Activated T-cell treated with anti-CD3 and anti-CD28 coated beads, Interleukin-2, amount 50 U/mL, for 72 hours (primary cell): ENCODE measurements at places on chromosomes 12 and 14.
A peak's percentile ranks its signal among the peaks of the same experiment; 100 is the strongest.

- H3K36me3 ChIP-seq: no peaks in the 10 kb centered on the region
- no peak for DNase-seq
- H3K27me3 ChIP-seq: no peaks in the 10 kb centered on the region
- no peak overlapping the region for H3K27ac ChIP-seq
These were observed 46.5 kb upstream of the KCNMB4 start for GRCh38 chr12:70319605-70320004.

DNA sequence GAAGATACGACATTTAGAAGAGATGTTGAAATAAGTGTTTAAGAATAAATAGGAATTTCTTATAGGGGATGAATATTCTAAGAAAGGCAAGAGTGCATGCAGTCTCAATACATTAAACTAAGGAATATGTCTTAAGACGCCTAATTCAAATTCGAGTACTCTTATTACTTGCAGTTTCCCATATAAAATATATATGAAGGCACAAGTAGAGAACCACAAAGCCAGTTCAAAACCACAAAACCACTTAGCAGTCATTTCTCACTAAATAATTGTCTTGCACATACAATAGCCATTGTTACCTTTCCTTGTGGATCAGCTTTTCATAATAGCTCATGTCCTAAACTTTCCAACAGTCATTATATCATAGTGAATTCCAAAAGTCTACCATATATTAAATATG lies 91.0 kb upstream of the MON2 start:
- no peak overlapping the region for H3K4me3 ChIP-seq
- no peaks in the 10 kb centered on the region for H3K36me3 ChIP-seq
- no peak overlapping the region for H3K27ac ChIP-seq
- H3K4me1 ChIP-seq: peaks cover 18% of the 10 kb centered on the region
- H3K27me3 ChIP-seq: no peaks in the 10 kb centered on the region

DNA sequence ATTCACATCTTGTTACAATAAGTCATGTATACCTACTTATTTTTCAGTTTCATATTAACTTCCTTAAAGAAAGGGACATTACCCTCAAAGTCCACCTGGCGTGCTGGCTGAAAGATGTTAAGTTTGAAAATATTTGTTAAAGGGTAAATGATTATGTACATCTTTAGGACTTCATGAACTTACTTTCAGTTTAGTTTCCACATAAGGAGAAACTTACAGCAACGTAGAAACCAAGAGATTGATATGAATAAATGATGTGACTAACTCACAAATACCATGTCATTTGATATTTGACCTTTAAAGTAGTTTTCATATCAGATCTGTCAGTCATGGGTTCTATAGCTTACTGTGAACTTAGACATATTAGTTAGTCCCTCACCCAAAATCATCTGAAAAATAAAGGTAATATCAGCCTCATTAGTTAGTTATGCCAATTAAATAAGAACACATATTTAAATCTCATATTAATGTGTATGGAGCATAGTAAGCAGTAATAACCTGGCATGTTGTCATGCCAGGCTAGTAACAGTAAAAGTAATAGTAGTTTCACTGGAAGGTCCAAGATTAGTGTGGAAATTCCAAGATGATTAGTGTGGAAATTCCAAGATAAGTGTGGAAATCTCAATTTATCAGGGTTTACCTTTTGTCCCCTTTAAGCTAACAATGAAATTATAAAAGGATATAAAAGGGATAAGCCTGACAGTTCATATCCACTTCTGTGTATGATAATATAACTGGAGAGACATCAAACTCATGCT lies 1.9 kb upstream of the CLEC2D start:
- H3K4me1 ChIP-seq: peaks cover 63% of the 10 kb centered on the region
- H3K27me3 ChIP-seq: no peaks in the 10 kb centered on the region
- H3K27ac ChIP-seq: peak overlapping the region; percentile 97
- peak overlapping the region; percentile 88 for H3K4me3 ChIP-seq
- DNase-seq: no peak

DNA sequence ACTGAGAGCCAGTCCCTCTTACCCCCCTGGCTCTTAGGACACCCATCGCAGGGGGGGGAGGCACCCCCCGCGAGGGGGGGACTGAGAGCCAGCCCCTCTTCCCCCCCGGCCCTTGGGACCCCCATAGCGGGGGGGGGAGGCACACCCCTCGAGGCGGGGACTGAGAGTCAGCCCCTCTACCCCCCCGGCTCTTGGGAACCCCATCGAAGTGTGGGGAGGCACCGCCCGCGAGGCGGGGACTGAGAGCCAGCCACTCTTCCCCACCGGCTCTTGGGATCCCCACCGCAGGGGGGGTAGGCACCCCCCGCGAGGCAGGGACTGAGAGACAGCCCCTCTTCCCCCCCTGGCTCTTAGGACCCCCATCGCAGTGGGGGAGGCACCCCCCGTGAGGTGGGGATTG lies 48.8 kb downstream of the DDX11 start:
- H3K4me3 ChIP-seq: no peak overlapping the region
- no peaks in the 10 kb centered on the region for H3K4me1 ChIP-seq
- no peak overlapping the region for H3K27ac ChIP-seq
- no peaks in the 10 kb centered on the region for H3K36me3 ChIP-seq

- peaks cover 24% of the 10 kb centered on the region for H3K27me3 ChIP-seq
- H3K27ac ChIP-seq: no peak overlapping the region
These were observed 33.4 kb upstream of the TXNRD1 start for GRCh38 chr12:104182144-104182543.

GRCh38 chr14:74571441-74571841 lies 40.6 kb downstream of the LTBP2 start:
- peak overlapping the region; percentile 71 for H3K4me3 ChIP-seq
- H3K27me3 ChIP-seq: peaks cover 6% of the 10 kb centered on the region
- peaks cover 37% of the 10 kb centered on the region for H3K4me1 ChIP-seq
- no peaks in the 10 kb centered on the region for H3K36me3 ChIP-seq

DNA sequence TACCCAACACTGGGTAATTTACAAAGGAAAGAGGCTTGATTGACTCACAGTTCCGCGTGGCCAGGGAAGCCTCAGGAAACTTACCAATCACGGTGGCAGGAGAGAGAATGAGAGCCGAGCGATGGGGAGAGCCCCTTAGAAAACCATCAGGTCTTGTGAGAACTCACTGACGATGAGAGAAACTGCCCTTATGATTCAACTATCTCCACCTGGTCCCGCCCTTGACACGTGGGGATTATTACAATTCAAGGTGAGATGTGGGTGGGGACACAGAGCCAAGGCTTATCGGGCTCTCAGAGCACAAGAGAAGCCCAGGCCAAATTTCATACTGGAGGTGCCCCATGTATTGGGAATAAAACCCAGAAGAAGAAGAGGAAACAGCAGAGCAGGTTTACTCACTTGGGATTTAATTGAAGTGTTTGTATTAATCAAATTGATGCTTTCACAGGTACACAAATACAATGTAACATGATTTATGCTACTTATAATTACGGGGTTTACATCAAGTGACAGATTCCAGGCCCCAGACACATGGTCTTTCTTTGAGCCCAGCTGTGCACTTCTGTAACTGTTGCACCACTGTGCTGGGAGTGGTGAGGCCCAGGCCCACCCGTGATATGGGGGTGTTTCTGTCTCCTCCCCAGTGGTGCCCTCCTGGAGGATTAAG lies 8.2 kb upstream of the CCDC85C start:
- H3K36me3 ChIP-seq: no peaks in the 10 kb centered on the region
- no peak overlapping the region for H3K4me3 ChIP-seq
- H3K27ac ChIP-seq: no peak overlapping the region

- peaks cover 12% of the 10 kb centered on the region for H3K36me3 ChIP-seq
- no peak overlapping the region for H3K4me3 ChIP-seq
- H3K4me1 ChIP-seq: no peaks in the 10 kb centered on the region
- no peak overlapping the region for H3K27ac ChIP-seq
These were observed 96.1 kb downstream of the IPO8 start for GRCh38 chr12:30599608-30600007.

DNA sequence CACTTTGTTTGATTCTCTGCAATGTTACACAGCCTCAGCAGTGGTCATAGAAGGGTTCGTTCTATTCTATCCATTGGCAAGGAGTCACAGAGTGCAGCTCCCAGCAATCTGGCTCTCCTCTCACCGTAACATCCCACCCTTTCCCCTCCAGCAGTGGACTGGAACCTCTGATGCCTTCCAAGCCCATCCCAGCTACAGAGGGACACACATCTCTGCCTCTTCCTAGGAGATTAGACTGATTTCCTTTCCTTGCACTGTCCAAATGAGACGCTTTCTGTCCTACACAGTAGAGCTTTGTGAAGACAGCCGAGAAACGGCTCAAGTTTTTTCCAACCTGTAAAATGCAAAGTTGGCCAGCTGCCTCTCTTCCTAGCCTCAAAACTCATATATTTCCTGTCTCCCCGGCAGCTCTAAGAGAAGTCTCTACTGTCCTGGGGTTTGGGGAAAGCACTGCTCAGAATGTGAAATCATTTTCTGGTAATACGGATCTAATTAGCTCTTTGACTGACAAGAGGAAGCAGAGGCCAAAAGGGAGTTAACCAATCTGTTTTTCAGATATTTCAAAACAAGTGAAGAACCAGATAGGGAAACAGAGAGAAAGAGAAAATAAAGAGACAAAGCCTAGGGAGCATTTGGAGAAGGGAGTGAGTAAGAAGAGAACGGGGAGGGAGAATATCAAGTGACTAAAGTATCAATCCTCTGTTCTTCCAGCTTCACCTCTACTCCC lies 516 bp downstream of the NINJ2 start:
- peaks cover 15% of the 10 kb centered on the region for H3K27me3 ChIP-seq
- H3K4me1 ChIP-seq: peaks cover 54% of the 10 kb centered on the region
- H3K4me3 ChIP-seq: peak overlapping the region; percentile 66
- no peaks in the 10 kb centered on the region for H3K36me3 ChIP-seq
- no peak for DNase-seq

DNA sequence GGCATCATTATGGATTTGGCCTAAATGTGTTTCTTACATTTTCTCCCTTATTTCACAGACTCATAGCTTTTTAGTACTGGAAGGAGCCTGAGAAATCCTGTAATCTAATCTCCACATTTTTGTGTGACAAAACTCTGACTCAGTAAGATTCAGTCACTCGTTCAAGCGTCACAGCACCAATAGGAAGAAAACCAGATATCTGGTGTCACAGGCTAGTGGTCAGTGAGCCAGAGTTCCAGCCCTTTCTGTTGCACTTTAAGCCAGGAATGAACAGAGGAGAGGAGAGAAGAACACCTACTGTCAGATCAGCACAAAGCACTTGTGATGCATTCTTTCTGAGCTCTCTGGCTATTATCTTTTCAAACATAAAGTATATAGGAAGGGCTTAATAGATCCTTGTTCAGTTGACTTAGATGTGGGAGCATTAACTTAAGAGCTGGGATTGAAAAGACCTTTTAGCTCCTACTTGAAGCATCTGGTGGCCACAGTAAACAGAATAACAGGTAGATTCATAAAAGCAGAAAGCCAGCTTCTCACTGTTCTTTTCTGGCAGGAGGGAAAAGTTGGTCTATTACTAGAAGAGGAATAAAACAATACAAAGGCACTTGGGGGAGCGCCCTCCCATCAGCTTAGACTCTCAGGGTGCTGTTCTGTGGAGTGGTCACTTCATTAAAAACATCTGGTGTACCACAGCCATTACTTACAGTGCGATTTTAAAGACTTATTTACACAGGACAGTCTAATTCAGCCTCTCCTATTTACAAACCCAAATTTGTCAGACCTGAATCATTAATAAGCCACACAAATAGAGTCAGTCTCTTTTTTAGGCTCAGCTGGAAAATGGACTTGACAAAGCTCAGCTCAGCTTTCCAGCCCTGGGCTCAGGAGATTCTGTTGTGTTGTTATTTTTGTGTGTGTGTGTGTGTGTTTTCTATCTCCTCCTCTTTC lies 12.2 kb upstream of the NID2 start:
- no peak overlapping the region for H3K27ac ChIP-seq
- H3K27me3 ChIP-seq: peaks cover 15% of the 10 kb centered on the region
- no peak overlapping the region for H3K4me3 ChIP-seq
- DNase-seq: no peak

GRCh38 chr12:116635487-116635886 lies 76.3 kb downstream of the MAP1LC3B2 start:
- H3K27me3 ChIP-seq: peaks cover 20% of the 10 kb centered on the region
- H3K4me1 ChIP-seq: peaks cover 16% of the 10 kb centered on the region
- H3K4me3 ChIP-seq: no peak overlapping the region
- no peak overlapping the region for H3K27ac ChIP-seq
- no peak for DNase-seq

DNA sequence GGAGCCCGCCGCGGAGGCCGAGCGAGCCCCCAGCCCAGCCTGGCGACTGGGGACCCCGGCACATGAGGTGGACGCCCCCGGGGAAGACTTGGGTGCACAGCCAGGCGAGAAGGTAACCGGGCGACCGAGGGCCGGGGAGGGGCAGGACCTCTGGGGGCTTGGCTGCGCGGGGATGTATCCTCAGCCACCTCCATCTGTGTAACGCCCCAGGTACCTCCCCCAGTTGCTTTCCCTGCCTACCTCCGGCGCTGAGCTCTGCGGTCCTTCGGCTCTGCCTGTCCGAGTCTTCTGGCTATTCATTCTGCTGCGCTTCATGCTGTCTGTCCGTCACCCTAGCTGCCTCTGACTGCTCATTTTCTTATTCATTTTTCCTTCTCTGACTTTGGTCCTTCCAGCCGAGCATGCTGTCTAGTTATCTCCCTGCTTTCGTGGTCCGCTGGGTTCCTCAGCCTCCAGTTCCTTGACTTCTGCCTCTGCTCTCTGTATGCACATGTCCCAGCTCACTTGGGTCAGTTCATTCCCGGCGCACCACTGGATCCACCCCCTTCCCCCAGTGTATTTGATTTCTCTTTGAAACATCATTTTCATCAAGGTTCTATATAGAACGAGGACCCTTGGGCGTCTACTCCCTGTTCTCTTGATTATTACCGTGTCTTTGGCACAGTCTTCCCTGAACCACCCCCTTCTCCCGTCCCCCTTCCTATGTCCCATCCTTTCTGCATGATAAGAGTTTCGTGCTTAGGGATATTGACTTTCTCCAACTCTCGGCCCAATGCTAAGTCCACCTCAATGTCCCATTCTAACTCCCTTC lies 612 bp downstream of the PHC1 start:
- no peak overlapping the region for H3K4me3 ChIP-seq
- peak; percentile 63 for DNase-seq
- peaks cover 17% of the 10 kb centered on the region for H3K4me1 ChIP-seq

GRCh38 chr12:50613463-50613862 lies 108.7 kb downstream of the DIP2B start:
- no peak overlapping the region for H3K27ac ChIP-seq
- H3K36me3 ChIP-seq: no peaks in the 10 kb centered on the region
- no peak overlapping the region for H3K4me3 ChIP-seq

GRCh38 chr14:101737414-101738339 lies 23.8 kb upstream of the PPP2R5C start:
- no peak overlapping the region for H3K4me3 ChIP-seq
- peaks cover 5% of the 10 kb centered on the region for H3K27me3 ChIP-seq
- H3K4me1 ChIP-seq: peaks cover 38% of the 10 kb centered on the region
- no peak for DNase-seq
- H3K27ac ChIP-seq: peak overlapping the region; percentile 5

GRCh38 chr12:56979628-56980027 lies 22.2 kb upstream of the RDH16 start:
- no peaks in the 10 kb centered on the region for H3K36me3 ChIP-seq
- DNase-seq: no peak
- H3K4me3 ChIP-seq: no peak overlapping the region
- no peaks in the 10 kb centered on the region for H3K4me1 ChIP-seq
- no peak overlapping the region for H3K27ac ChIP-seq
